ENCODE measurements at places on chromosomes 7 and 10.

- DNase-seq = no peak
Observed at GRCh38 chr7:110637252-110637651, 453.7 kb upstream of the LRRN3 start.

- no peak for DNase-seq
Observed at GRCh38 chr7:147412782-147413556, 1177.6 kb upstream of the C7orf33 start.

GRCh38 chr7:44762300-44762699 lies 13.7 kb downstream of the ZMIZ2 start:
- no peak for DNase-seq

GRCh38 chr7:42263971-42264370 lies 27.0 kb upstream of the GLI3 start:
- no peak for DNase-seq

DNA sequence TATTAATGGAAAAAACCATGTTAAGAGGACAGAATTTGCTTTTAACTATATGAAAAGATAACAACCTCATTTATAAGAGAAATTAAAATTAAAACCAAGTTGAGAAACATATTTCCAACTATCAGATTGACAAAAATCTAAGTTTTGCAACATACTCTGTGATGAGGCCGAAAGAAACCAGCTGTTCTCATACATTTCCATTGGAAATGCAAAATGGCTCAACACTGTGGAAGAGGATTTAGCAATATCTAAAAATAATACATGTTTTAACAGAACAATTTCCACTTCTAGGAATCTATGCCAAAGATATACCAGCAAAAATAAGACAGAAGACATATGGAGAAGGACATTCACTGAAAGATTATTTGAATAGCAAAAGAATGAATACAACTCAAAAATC lies 268.8 kb downstream of the DYNC1I1 start:
- DNase-seq = no peak

DNA sequence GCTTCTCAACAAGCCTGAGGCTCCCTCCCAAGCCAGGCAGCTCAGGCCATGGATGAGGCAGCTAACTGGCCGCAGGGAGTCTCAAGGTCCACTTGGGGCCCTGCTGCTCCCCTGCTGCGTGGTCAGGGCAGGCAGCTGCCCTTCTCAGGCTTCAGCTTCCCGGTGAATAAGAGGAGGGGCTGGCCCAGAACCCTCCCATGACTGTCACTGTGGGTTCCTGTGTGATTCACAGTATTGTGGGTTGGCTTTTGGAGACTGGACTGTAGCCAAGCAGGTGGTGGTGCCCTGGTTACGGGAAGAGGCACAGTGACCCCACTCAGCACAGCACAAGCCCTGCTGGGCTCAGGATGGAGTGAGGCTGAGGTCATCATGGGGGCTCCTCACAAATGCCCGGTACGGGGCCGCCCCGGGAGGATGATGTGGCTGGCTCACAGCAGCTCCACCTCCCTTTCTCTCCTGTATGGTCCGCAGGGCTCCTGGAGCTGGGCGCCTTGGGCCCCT lies 189.8 kb downstream of the HECW1 start:
- no peak for DNase-seq

GRCh38 chr7:40884241-40884640 lies 749.4 kb downstream of the SUGCT start:
- DNase-seq = no peak

DNA sequence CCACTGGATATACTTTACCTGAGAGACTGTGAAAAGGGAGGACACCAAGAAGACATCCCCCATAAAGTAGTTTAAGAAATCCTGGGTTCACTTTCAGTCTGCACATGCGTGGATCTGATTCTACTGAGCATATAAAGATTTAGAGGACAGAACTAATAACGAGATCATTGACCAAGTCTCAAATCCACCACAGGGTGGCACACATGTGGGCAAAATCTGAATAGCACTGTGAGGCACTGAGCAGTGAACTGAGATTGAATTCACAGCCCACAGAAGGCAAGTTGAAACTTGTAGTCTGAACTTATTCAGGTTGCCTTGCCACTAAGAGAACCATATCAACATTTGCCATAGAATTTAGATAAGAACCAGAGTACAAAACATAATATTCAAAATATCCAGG lies 818.6 kb downstream of the GRID1 start:
- no peak for DNase-seq

DNA sequence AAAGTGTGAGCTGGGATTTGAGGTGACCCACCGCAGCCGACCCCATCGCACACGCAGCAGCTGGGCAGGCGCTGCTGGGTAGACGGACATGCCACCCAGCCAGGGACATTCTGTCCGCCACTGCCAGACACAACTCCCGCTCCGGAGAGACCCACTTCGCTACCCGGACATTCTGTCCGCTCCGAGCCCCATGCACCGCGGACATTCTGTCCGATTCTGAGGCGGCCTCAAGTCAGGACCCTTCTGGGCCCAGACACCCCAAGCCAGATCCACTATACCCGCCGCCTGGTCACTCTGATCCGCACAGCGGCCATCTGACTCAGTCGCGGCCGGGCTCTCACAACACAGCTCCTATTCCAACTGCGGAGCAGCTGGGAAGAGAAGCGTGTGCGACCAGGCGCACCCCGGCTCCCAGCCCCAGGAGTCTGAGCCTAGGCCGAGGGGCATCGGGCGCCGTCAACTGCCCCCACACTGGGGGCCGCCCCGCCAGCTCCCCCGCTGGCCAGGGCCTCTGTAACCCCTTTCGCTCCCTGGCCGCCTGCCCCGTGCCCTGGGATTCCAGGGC lies 763 bp downstream of the PITX3 start:
- DNase-seq = no peak

DNA sequence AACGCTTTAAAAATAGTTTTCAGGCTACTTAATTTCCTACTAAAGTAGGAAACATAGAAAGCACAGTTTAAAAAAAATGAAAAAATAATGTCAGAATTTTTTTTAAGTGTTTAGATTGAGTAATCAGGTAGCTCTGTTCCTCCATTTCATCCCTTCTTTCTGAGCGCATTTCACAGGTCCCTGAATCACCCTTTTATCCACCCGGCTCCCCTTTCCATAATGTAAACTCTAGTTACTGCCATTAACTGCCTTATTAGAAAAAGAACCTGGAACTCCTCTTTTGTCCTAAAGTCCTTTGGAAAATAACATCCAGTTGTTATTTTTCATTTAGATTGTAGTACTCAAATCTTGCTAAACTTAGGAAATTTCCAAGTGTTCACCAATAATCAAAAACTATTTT lies 5.8 kb downstream of the KCND2 start:
- no peak for DNase-seq

GRCh38 chr10:99629625-99629978 lies 9.4 kb upstream of the SLC25A28 start:
- DNase-seq = no peak

- DNase-seq = no peak
Observed at GRCh38 chr10:78774999-78775711, 293.6 kb upstream of the ZMIZ1 start.

DNA sequence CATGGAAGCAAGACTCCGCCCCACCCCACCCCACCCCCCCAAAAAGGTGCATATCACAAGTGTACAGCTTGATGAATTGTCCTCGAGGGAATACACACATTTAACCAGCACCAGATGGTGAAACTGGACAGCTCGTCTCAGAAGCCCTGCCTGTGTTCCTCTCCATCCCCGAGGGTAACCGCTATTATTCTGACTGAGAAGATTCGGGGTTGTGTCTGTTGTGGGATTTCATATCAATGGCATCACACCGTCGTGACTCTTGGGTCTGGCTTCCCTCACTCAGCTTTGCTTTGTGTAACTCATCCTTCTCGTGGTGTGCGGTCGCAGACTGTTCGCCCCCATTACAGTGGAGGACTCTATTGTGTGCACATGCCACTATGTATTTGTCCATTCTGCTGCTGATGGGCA lies 18.9 kb downstream of the PODXL start:
- no peak for DNase-seq

- no peak for DNase-seq
Observed at GRCh38 chr10:48233559-48234005, 40.9 kb downstream of the FRMPD2 start.

DNA sequence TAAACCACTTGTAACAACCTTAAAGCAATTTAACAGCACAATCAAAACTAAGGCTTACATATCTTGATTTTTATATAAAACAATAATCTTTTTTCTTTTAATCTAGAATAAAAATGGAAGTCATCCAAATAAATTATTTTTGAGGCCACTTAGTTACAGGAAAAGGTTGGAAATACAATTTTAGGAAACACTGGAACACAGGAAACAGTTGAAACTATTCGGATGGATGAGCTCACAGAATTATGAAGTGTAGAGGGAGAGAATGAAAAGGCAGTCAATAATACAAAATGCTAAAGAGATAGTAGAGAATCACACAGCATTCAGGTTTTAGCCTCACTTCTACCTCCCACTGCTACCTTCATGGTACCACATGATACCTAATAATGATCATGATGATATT lies 124.2 kb downstream of the SEMA3D start:
- DNase-seq = no peak

DNA sequence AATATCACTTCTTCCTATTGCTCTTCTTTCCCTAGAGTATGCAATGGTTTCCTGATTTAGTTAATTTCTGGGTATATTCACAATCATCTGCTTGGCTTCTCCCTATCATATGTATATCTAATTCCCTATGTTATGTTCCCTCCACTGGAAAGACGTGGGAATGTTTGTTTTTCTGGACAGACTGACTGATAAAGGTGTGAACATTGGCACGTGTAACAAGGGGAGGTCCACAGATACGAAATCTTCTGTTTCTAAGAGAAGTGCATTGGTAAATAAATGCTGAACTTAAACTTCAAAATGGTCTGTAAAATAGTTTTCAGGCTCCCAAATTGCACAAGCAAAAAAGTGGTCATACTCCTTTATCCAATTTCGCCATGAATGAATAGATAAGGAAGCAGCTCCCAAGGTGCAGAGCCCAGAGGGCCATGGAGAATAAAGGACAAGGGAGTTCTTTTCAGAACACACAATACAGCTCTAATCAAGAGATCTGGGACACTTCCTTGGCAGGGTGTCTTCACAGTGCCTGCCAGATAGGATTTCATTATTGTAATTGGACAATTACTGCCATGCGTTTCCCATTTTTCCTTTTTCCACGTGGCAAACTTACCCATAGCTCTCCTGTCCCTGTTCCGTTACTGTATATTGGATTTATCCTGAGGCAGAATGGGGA lies 141.9 kb downstream of the RNF133 start:
- DNase-seq = no peak

GRCh38 chr10:51035344-51035743 lies 38.9 kb upstream of the PRKG1 start:
- DNase-seq = no peak

GRCh38 chr10:99784016-99784726 lies 1.7 kb downstream of the ABCC2 start:
- DNase-seq = no peak

DNA sequence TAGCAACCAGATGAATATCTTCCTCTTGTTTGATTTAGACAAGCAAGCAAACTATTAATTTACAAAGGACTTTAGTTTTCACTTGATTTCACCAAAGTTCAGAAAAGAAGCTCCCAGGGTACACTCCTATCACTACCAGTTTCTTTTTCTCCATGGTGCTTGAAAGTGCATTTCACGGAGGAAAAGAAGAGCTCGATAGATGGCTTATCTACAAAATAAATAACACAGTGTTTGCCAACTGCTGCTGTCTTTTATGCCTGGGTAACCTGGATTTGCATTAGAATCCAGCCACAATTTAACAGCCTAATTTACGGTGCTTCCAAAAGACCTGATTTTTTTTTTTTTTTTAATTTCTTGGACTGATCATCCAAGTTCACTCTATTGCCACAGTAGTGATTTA lies 275.7 kb downstream of the GPR37 start:
- no peak for DNase-seq

DNA sequence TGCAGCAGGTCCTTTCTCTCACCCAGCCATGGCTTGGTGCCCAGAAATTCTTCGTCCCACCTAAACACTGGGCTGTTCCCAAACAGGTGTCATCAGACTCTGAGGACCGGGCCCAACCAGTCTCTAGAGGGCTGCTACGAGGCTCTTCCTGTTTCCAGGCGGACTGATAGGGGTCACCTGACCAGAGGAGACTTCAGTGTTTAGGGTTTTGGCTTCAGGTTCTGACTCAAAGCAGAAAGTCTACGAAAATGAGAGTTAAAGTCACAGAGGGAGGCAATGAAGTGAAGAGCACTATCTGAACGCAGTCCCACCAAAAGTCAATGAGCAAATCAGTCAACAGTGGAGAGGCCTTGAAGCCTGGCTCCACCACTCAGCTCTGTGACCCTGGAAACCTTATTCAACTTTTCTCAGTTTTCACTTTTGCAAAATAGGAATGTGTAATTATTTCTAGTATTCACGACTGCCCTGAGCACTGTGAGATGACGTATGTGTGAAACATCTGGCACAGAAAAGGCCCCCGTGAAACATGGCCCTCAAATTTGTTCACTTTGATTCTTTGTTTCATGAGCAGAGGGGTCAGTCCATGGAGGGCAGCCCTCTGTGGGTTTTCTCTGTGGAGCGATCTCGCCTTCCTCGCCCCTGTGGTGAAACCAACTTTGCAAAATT lies 189.9 kb upstream of the PDE1C start:
- DNase-seq = no peak

GRCh38 chr7:130721486-130722277 lies 12.3 kb downstream of the KLF14 start:
- no peak for DNase-seq

DNA sequence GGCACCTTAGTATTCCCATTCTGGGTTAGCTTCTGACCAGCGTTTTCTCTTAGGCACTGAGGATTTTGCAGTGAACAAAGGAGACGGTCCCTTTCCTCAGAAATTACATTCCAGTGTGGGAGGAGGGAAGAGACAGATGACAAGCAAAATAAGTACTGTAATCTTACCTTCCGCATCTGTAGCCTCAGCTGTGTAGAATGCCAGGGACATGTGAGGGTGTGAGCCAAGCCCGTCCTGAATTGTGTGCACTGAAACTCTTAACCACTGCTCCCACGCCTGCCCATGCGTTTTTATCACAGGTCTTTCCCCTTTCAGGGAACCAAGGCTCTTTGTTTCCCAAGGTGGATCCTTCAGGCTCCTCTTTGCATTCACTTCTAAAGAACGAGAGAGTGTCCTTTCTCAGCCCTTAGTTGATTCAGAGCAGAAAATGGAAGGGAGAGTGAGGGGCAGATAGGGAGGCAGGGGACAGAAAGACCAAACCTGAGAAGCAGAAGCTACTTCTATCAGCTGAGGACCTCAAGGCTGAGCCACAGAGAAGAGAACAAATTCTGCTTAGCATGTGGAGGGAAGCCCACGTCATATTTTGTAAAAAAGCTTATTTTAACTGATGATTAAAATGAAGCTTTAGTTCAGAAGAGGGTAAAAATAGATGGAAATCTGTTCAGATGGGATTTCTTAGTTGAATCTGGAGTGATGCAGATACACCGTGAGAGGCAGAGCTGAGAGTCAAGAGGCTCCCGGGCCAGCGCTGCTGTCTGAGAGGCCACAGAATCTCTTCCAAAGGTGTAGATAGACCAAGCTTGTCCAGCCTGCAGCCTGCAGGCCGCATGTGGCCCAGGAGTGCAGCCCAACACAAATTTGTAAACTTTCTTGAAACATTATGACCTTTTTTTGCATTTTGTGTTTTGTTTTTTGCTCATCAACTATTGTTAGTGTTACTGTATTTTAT lies 122.5 kb downstream of the CCNY start:
- DNase-seq = no peak

GRCh38 chr10:70106958-70107791 lies 25.4 kb downstream of the AIFM2 start:
- no peak for DNase-seq
